ENCODE measurements at places on chromosomes 12 and 14. TPM values are rescaled to one million over a fixed set of nuclear protein-coding genes. Genes with fewer than 3 reads are reported as not detected.
A peak's percentile ranks its signal among the peaks of the same experiment; 100 is the strongest.

DNA sequence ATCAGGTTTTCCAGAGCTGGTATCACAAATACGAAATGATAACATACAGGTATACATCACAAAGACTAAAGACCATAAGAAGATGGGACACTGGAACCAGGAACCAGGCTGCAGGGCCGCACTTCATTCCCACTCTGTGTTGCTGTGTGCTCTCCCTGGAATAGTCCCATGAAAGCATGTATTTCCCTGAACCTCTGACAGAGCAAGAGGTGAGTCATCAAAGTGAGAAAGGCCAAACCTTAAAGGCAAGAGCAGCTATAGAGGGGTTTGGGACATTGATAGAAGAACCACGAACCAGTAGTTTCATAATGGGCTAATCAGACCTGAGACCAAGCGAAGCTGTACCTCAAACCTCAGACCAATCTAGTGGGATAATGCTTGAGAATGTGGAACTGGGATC, 283.0 kb upstream of the PRKD1 start:
- no peaks in the 10 kb centered on the region for H3K36me3 ChIP-seq
- H3K4me1 ChIP-seq, result peaks cover 13% of the 10 kb centered on the region
- no peaks in the 10 kb centered on the region for H3K27me3 ChIP-seq
- H3K27ac ChIP-seq, result no peak overlapping the region

DNA sequence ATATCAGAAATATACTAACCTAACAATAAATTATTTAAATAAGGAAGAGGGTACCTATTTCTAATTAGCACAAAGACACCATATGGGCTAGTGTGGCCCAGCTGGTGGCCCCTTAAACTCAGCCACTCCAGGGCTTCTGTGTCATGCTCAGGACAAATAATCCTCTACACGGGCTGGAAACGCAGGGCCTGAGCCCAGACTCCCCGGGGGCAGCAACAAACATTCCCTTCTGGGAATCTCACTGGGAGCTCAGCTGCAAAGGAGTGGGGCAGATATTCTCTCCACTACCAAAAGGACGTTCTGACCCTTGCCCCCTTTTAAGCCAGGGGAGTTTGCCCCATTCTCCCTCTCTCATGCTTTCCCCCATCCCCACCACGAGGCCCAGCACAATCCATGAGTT, 43.7 kb upstream of the ELK3 start:
- no peak for DNase-seq
- no peak overlapping the region for H3K4me3 ChIP-seq
- H3K36me3 ChIP-seq, result no peaks in the 10 kb centered on the region

GRCh38 chr12:119620490-119620889, 26.9 kb downstream of the TMEM233 start:
- H3K36me3 ChIP-seq, result no peaks in the 10 kb centered on the region
- no peak overlapping the region for H3K27ac ChIP-seq
- H3K4me1 ChIP-seq, result no peaks in the 10 kb centered on the region
- no peak for DNase-seq

GRCh38 chr12:133129368-133130037, 571 bp downstream of the ZNF891 start:
- peak overlapping the region; percentile 93 for H3K27ac ChIP-seq
- DNase-seq, result peak; percentile 15
- H3K36me3 ChIP-seq, result peaks cover 12% of the 10 kb centered on the region
- peak overlapping the region; percentile 98 for H3K4me3 ChIP-seq
- no peaks in the 10 kb centered on the region for H3K27me3 ChIP-seq

DNA sequence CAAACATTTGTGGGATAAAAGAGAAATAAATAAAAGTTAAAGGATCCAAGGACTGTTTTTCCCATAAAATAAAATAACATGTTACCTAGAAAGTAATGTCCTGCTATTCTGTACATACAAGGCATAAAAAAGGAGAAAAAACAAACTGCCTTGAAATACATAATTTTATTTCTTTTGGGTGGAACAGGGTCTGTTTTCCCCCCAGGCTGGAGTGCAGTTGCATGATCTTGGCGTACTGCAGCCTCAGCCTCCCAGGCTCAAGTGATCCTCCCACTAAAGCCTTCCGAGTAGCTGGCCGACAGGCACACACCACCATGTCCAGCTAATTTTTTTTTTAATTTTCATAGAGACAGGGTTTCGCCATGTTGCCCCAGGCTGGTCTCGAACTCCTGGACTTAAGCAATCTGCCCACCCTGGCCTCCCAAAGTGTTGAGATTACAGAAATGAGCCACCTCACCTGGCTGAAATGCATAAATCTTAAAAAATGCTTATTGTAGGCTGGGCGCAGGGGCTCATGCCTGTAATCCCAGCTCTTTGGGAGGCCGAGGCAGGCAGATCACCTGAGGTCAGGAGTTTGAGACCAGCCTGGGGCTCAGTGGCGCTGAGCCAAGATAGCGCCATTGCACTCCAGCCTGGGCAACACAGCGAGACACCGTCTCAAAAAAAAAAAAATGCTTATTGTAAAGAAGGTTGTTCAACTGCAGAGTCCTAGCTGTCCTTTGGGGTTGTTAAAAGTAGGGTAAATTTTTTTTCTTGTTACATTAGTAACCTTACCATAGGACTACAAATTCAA, 4.1 kb upstream of the TUBA1C start:
- H3K4me3 ChIP-seq, result no peak overlapping the region
- no peaks in the 10 kb centered on the region for H3K27me3 ChIP-seq
- no peak for DNase-seq
- peak overlapping the region; percentile 36 for H3K27ac ChIP-seq
- H3K36me3 ChIP-seq, result no peaks in the 10 kb centered on the region

GRCh38 chr12:21073129-21073528, 57.9 kb upstream of the SLCO1B1 start:
- no peaks in the 10 kb centered on the region for H3K27me3 ChIP-seq
- no peak overlapping the region for H3K27ac ChIP-seq
- no peaks in the 10 kb centered on the region for H3K36me3 ChIP-seq
- H3K4me1 ChIP-seq, result no peaks in the 10 kb centered on the region
- no peak for DNase-seq

- H3K27me3 ChIP-seq, result no peaks in the 10 kb centered on the region
- no peaks in the 10 kb centered on the region for H3K36me3 ChIP-seq
- H3K4me1 ChIP-seq, result no peaks in the 10 kb centered on the region
- no peak overlapping the region for H3K27ac ChIP-seq
- no peak overlapping the region for H3K4me3 ChIP-seq
Observed at GRCh38 chr12:97640826-97641225, 178.2 kb downstream of the RMST start.

GRCh38 chr12:127594351-127594970, 672.5 kb upstream of the TMEM132C start:
- H3K27me3 ChIP-seq, result no peaks in the 10 kb centered on the region
- H3K36me3 ChIP-seq, result no peaks in the 10 kb centered on the region
- no peak overlapping the region for H3K27ac ChIP-seq
- DNase-seq, result no peak
- no peak overlapping the region for H3K4me3 ChIP-seq

GRCh38 chr14:52422650-52423356, 108.7 kb downstream of the PTGER2 start:
- H3K27ac ChIP-seq, result no peak overlapping the region
- no peaks in the 10 kb centered on the region for H3K4me1 ChIP-seq
- no peak overlapping the region for H3K4me3 ChIP-seq
- H3K27me3 ChIP-seq, result no peaks in the 10 kb centered on the region

GRCh38 chr12:132686825-132687210, 324 bp downstream of the POLE start:
- H3K36me3 ChIP-seq, result peaks cover 5% of the 10 kb centered on the region
- peaks cover 3% of the 10 kb centered on the region for H3K4me1 ChIP-seq
- no peaks in the 10 kb centered on the region for H3K27me3 ChIP-seq
- peak overlapping the region; percentile 11 for H3K27ac ChIP-seq

GRCh38 chr12:1104088-1104800, 113.2 kb downstream of the ERC1 start:
- H3K27me3 ChIP-seq, result no peaks in the 10 kb centered on the region
- peaks cover 4% of the 10 kb centered on the region for H3K4me1 ChIP-seq
- H3K36me3 ChIP-seq, result peaks cover 2% of the 10 kb centered on the region

- H3K27ac ChIP-seq, result no peak overlapping the region
- H3K27me3 ChIP-seq, result no peaks in the 10 kb centered on the region
- no peak for DNase-seq
- H3K36me3 ChIP-seq, result no peaks in the 10 kb centered on the region
- no peaks in the 10 kb centered on the region for H3K4me1 ChIP-seq
Observed at GRCh38 chr12:4899364-4899763, 10.3 kb upstream of the KCNA1 start.

DNA sequence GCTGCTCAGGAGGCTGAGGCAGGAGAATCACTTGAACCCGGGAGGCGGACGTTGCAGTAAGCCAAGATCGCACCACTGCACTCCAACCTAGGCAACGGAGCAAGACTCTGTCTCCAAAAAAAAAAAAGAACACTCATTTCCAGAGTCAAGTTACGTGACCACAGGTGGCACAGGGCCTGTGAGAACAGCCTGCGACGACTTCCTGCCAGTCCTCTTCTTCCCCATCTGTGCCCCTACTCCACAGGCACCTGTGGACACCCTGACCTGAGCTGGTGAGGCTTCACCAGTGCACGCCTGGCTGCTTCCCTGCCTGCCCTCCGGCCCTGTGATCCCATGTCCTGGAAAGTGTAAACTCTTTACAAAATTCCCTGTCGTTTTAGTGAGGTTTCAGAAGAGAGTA, 77.7 kb downstream of the PPP2R5C start:
- H3K27ac ChIP-seq, result no peak overlapping the region
- peaks cover 13% of the 10 kb centered on the region for H3K4me1 ChIP-seq
- DNase-seq, result no peak
- H3K36me3 ChIP-seq, result peaks cover 6% of the 10 kb centered on the region
- no peak overlapping the region for H3K4me3 ChIP-seq

DNA sequence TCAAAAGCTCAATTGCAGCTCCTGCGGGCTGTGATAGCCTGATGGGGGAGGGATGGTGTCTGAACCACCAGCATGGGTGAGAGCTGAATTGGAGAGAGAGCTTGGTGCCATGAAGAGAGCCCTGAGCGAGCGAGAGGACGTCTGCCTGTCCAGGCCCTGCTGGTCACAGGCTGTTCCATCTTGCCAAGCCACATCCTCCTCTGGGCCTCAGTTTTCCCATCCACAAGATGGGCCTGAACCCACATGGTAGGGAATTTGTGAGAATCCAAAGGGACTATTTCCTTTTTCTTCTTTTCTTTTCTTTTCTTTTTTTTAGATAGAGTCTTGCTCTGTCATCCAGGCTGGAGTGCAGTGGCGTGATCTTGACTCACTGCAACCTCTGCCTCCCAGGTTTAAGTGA, 276.4 kb downstream of the VRK1 start:
- no peaks in the 10 kb centered on the region for H3K4me1 ChIP-seq
- H3K27ac ChIP-seq, result no peak overlapping the region
- no peak for DNase-seq
- no peaks in the 10 kb centered on the region for H3K27me3 ChIP-seq
- H3K36me3 ChIP-seq, result no peaks in the 10 kb centered on the region

GRCh38 chr12:130540376-130540775, 175.7 kb downstream of the RIMBP2 start:
- H3K27me3 ChIP-seq, result no peaks in the 10 kb centered on the region
- H3K4me1 ChIP-seq, result no peaks in the 10 kb centered on the region
- H3K36me3 ChIP-seq, result no peaks in the 10 kb centered on the region
- DNase-seq, result no peak
- no peak overlapping the region for H3K27ac ChIP-seq

GRCh38 chr14:104128981-104129380, 9.4 kb upstream of the KIF26A start:
- no peak overlapping the region for H3K4me3 ChIP-seq
- H3K27ac ChIP-seq, result no peak overlapping the region
- H3K27me3 ChIP-seq, result no peaks in the 10 kb centered on the region
- no peaks in the 10 kb centered on the region for H3K4me1 ChIP-seq
- no peak for DNase-seq
- no peaks in the 10 kb centered on the region for H3K36me3 ChIP-seq

DNA sequence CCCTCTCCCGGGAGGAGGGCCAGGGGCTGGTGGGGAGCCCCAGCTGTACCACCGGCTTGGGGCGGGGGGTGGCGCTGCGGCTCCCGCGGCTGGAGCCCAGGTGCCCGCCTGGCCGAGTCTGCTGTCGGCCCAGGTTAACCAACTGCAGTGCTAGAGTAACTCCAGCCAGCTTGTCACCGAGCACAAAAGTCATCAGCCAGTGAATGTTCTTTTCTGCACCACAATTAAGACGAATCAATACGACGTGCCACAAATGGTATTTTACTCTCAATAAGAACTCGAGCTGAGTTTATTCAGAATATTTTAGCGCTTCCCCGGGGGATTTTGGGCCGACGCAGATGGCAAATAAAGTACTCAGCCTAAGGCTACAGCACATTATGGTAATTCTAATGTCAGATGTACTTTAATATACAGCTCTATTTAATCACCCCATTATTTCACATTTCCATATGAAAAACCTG, 83.2 kb downstream of the BCL11B start:
- H3K36me3 ChIP-seq, result no peaks in the 10 kb centered on the region
- H3K27ac ChIP-seq, result no peak overlapping the region
- H3K4me1 ChIP-seq, result no peaks in the 10 kb centered on the region
- no peaks in the 10 kb centered on the region for H3K27me3 ChIP-seq

DNA sequence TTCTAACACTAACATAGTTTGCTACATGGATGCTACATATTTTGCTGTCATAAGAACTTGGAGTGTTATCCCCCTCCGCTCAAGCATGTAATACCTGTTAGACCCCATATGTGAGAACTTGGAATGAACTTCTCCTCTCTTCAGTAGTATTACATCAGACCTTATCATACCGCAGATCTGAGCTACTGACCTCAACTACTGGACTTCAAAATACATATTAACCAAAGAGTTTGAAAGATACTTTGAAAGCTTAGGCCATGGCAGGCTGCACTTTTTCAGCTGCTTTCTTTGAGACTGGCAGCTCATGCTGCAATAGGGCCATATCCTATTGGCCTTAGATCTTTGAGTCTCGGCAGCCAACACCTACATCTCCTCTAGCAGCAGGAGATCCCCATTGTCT, 74.8 kb downstream of the EEA1 start:
- no peak overlapping the region for H3K4me3 ChIP-seq
- H3K36me3 ChIP-seq, result peaks cover 22% of the 10 kb centered on the region
- no peak overlapping the region for H3K27ac ChIP-seq
- H3K4me1 ChIP-seq, result no peaks in the 10 kb centered on the region

DNA sequence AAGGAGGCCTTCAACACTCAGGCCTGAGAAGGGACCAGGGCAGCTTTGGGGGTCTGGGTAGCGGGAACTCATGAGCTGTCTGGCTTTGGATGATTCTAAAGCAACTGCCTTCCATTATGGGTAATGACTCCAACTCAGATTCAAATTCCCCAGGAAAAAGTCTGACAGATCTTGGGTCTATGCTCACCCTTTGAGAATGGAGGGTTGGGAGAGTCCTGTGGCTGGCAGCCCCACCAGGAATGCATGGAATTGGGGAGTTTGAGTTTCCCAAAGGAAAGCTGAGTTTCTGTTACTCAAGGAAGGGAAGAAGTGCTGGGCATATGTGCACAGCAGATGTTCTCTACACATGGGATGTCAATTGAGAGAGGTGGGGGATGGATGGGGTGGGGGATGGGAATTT, 22.4 kb upstream of the LTBP2 start:
- peak; percentile 40 for DNase-seq
- H3K27me3 ChIP-seq, result no peaks in the 10 kb centered on the region
- no peaks in the 10 kb centered on the region for H3K36me3 ChIP-seq
- peaks cover 34% of the 10 kb centered on the region for H3K4me1 ChIP-seq

GRCh38 chr12:121356657-121357056, 4.4 kb upstream of the ANAPC5 start:
- no peaks in the 10 kb centered on the region for H3K36me3 ChIP-seq
- H3K27ac ChIP-seq, result no peak overlapping the region
- DNase-seq, result no peak
- no peaks in the 10 kb centered on the region for H3K4me1 ChIP-seq

Gene RAD9B
- 0.18 TPM for total RNA-seq

Gene ADAM21
- 0.36 TPM for total RNA-seq

Gene AMDHD1
- under 0.01 TPM for total RNA-seq

Gene AQP2
- not detected for total RNA-seq

Gene ZDHHC22
- not detected for total RNA-seq

Gene TTC9
- not detected for total RNA-seq

Gene C12orf50
- total RNA-seq, result not detected

Gene OR4E2
- total RNA-seq, result not detected

Gene MON2
- total RNA-seq, result 45.0 TPM

Gene CCDC197
- total RNA-seq, result not detected

Gene SMIM41
- total RNA-seq, result not detected

Gene KCNK10
- not detected for total RNA-seq

Gene PTPRO
- 0.18 TPM for total RNA-seq

Gene MIS18BP1
- 18.6 TPM for total RNA-seq

All from IMR-90 (cell line).